ENCODE measurements at places on chromosomes 12 and 14.

DNA sequence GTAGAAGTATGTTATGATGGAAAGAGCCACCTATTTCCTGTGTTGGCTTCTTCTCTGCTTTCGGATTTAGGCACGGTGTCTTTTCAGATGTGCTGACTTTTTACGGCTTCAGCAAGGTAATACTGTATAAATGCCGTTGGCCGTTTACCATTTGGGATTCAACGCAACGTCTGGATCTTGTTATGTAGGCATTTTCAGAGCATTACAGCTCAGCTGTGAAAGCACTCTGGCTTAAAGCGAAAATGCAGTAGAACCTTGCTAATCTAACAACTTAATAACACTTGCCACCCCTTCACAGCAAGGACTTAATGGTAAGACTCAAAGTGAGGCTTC, 229.9 kb downstream of the EFCAB11 start:
- no peak for DNase-seq

GRCh38 chr12:105681341-105681740, 350.9 kb downstream of the C12orf75 start:
- DNase-seq: no peak

- no peak for DNase-seq
Observed at GRCh38 chr12:6234906-6235305, 34.7 kb downstream of the CD9 start.

GRCh38 chr12:15273896-15274295, 48.4 kb upstream of the PTPRO start:
- DNase-seq: no peak

GRCh38 chr14:103741876-103742275, 26.3 kb downstream of the ZFYVE21 start:
- DNase-seq: no peak
